HCT116 (cell line): ENCODE measurements at places on chromosomes 2 and 18.

- H3K27me3 ChIP-seq = no peaks in the 10 kb centered on the region
- H3K4me1 ChIP-seq = no peaks in the 10 kb centered on the region
- no peak for DNase-seq
Measured at GRCh38 chr2:62660087-62660486, 45.4 kb upstream of the EHBP1 start.

GRCh38 chr18:10127729-10128128 lies 213.9 kb downstream of the VAPA start:
- H3K36me3 ChIP-seq = no peaks in the 10 kb centered on the region
- H3K27me3 ChIP-seq = peaks cover 30% of the 10 kb centered on the region
- no peak overlapping the region for H3K4me3 ChIP-seq
- H3K4me1 ChIP-seq = peaks cover 13% of the 10 kb centered on the region; the same call in 1 of the 2 replicates

GRCh38 chr2:69366-70344 lies 23.4 kb upstream of the FAM110C start:
- H3K27me3 ChIP-seq = no peaks in the 10 kb centered on the region
- peaks cover 13% of the 10 kb centered on the region for H3K4me1 ChIP-seq
- peak overlapping the region; percentile 45 for H3K27ac ChIP-seq
- no peaks in the 10 kb centered on the region for H3K36me3 ChIP-seq
- H3K4me3 ChIP-seq = no peak overlapping the region

DNA sequence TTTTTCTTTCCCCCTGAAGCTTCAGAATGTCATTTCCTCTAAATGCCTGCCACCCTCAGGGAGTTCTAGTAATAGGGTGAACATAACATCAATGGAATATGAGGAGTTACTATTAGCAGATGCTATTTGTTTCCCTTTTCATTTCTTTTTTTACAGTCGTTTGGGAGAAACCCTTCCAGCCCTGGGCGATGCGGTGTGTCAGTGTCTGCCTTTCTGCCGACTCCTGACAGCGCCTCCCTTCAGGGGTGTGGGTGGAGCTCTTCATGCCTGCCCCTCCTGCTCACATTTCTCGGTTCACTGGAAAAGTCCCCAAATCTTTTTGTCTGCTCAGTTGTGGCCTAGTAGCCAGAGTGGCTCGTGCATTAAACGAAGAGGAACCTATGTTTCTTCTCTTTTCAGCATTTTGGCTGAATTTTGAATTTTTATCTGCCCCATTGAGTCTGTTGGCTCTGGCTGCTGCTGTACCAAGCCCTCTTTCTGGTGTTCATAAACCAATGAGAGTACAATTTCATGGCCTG lies 72.3 kb downstream of the FMNL2 start:
- no peak overlapping the region for H3K27ac ChIP-seq
- H3K4me1 ChIP-seq = peaks cover 18% of the 10 kb centered on the region
- H3K36me3 ChIP-seq = no peaks in the 10 kb centered on the region
- no peak overlapping the region for H3K4me3 ChIP-seq
- H3K27me3 ChIP-seq = no peaks in the 10 kb centered on the region

DNA sequence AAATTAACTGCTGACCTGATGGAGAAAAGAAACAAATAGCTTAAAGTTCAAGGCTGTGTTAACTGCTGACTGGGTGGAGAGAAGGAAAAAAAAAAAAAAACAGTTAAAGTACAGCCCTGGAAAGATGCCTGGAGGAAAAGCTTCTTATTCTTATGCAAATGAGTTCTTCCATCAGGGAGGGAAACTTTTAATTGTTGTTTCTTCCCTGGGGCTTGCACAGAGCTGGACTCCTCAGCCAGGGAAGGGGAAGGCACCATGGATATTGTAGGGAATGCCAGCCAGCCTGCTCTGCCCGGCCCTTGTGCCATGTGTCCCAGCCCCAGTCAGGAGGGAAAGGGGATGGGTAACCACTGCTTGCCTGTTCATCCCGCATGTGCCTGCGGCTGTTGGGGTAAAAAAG lies 833.1 kb upstream of the CRIM1 start:
- H3K4me1 ChIP-seq = no peaks in the 10 kb centered on the region
- DNase-seq = no peak
- no peaks in the 10 kb centered on the region for H3K27me3 ChIP-seq
- no peak overlapping the region for H3K27ac ChIP-seq
- H3K4me3 ChIP-seq = no peak overlapping the region
- H3K36me3 ChIP-seq = no peaks in the 10 kb centered on the region

DNA sequence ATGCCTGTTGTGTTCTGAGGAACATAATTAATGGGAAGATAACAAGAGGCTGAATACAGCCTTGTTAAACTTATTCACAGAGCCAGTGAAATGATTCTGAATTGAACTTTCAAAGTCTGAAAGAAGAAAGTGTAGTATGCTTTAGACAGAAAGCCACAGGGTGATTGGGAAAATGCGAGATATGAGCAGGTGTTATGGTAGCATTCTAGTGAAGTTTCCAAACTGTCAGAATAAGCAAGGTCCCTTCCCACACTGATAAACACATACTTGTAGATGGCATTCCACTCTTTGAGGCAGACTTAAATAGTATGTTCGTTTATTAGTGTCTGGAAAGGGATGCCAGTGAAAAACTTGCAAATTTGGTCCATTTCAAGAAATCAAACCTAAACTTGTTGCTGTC lies 70.5 kb upstream of the ITPRID2 start:
- DNase-seq = no peak
- no peaks in the 10 kb centered on the region for H3K36me3 ChIP-seq
- peaks cover 46% of the 10 kb centered on the region for H3K4me1 ChIP-seq
- no peaks in the 10 kb centered on the region for H3K27me3 ChIP-seq
- peak overlapping the region; percentile 11; the same call in 1 of the 2 replicates for H3K27ac ChIP-seq

GRCh38 chr2:79702905-79703304 lies 190.1 kb downstream of the CTNNA2 start:
- H3K4me1 ChIP-seq = no peaks in the 10 kb centered on the region
- H3K27me3 ChIP-seq = no peaks in the 10 kb centered on the region
- H3K36me3 ChIP-seq = no peaks in the 10 kb centered on the region
- H3K4me3 ChIP-seq = no peak overlapping the region
- DNase-seq = no peak
- no peak overlapping the region for H3K27ac ChIP-seq

GRCh38 chr2:66839551-66840320 lies 404.8 kb downstream of the MEIS1 start:
- DNase-seq = no peak
- H3K27me3 ChIP-seq = no peaks in the 10 kb centered on the region
- no peaks in the 10 kb centered on the region for H3K36me3 ChIP-seq
- H3K27ac ChIP-seq = no peak overlapping the region
- H3K4me3 ChIP-seq = no peak overlapping the region
- H3K4me1 ChIP-seq = no peaks in the 10 kb centered on the region

DNA sequence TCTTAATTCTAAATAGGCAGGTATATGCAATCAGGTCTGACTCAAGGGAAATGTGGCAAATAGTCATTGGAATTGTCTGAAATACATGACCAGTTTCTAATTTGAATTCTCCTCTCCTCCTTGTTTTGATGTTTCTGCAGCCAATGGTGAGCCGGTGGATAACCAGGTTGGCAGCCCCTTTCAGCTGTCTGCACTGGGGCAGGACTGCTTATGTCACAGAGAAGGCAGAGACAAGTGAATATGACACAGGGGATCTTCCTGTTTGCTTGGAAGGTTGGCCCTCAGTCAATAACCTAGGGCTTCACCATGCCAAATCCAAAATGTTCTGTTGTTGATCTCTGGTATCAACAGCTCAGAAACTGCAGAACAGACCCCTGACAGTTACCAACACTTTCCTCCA lies 12.1 kb downstream of the MYT1L start:
- no peaks in the 10 kb centered on the region for H3K27me3 ChIP-seq
- no peak for DNase-seq
- H3K27ac ChIP-seq = no peak overlapping the region
- H3K4me1 ChIP-seq = no peaks in the 10 kb centered on the region
- no peak overlapping the region for H3K4me3 ChIP-seq

DNA sequence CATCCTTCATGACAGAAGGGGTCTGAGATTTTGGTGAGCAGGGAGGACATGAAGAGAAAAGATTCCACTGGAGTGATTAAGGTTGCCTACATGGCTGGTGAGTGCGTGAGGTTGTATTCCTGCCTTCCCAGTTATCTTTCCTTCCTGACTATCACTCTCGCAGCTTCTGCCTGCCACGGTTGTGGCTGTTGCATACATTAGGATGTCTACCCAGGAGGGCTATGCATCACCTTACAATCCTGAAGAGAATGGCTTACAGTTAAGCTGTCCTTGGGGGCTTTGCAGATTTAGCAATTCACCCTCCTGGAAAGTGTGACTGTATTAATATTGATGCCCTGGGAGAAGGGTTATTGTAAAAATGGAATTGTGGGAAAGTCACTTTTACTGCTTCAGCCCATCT lies 571.0 kb downstream of the TSN start:
- no peaks in the 10 kb centered on the region for H3K27me3 ChIP-seq
- H3K4me1 ChIP-seq = no peaks in the 10 kb centered on the region
- H3K4me3 ChIP-seq = no peak overlapping the region
- H3K36me3 ChIP-seq = no peaks in the 10 kb centered on the region

GRCh38 chr2:136117909-136118818 lies at the start of gene CXCR4:
CXCR4 (minus strand) TSS chr2:136118149; CDS start chr2:136118060, 89 bp downstream.
- DNase-seq = peak; percentile 34
- H3K27me3 ChIP-seq = peaks cover 63% of the 10 kb centered on the region
- peak within 1 kb of the TSS; percentile 44 for H3K4me3 ChIP-seq
- no peaks in the 10 kb centered on the region for H3K36me3 ChIP-seq
- H3K27ac ChIP-seq = no peak within 1 kb of the TSS

GRCh38 chr2:99607454-99607853 lies 117.6 kb upstream of the REV1 start:
- DNase-seq = no peak
- no peak overlapping the region for H3K27ac ChIP-seq
- H3K27me3 ChIP-seq = peaks cover 16% of the 10 kb centered on the region
- no peak overlapping the region for H3K4me3 ChIP-seq
- H3K4me1 ChIP-seq = 0 out of 2 replicates have a peak, but pooled peaks cover 2% of the 10 kb centered on the region
- no peaks in the 10 kb centered on the region for H3K36me3 ChIP-seq

- peaks cover 25% of the 10 kb centered on the region for H3K4me1 ChIP-seq
- no peak overlapping the region for H3K4me3 ChIP-seq
- H3K36me3 ChIP-seq = no peaks in the 10 kb centered on the region
- H3K27ac ChIP-seq = no peak overlapping the region
- H3K27me3 ChIP-seq = no peaks in the 10 kb centered on the region
Measured at GRCh38 chr2:36385603-36386002, 30.0 kb downstream of the CRIM1 start.

DNA sequence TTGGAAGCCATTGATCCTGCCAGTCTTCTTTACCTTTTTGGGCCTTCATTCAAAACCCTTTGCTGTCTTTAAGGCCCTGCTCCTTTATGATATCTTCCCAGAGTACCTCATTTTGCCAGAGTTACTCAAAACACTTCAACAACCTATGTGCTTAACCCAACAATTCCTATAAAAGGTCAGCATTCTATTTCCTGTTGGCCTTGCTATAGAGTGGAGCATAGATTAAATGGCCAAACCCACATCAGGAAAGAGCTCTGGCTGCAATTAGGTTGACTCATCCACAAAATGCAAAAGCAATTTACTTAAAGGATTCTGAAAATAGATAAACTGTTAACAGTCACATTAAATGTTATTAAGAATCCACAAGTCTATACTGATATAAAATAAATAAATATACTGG lies 21.2 kb downstream of the MRPL33 start:
- no peaks in the 10 kb centered on the region for H3K27me3 ChIP-seq
- H3K36me3 ChIP-seq = no peaks in the 10 kb centered on the region
- no peak overlapping the region for H3K27ac ChIP-seq
- DNase-seq = no peak
- H3K4me3 ChIP-seq = no peak overlapping the region
- no peaks in the 10 kb centered on the region for H3K4me1 ChIP-seq

DNA sequence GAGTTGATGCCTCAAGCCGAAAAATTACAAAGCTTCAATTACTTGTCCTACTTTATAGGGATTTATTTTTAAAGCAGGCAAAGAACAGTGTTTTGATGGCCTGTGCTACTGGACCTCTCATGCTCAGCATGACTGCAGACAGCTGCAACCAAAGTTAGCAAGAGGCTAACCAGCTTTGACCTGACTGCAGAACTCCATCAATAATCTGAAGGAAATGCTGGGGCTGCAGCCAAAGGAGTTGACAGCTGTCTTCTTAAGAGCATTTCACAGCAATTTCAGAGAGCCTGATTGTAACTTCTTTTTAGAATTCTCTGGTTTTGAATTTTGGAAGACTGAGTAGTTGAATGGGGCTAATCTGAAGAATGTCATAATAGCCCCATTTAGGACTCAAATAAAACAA lies 46.5 kb upstream of the SESTD1 start:
- H3K27ac ChIP-seq = no peak overlapping the region
- no peaks in the 10 kb centered on the region for H3K27me3 ChIP-seq
- DNase-seq = no peak
